OCI-LY7 (cell line): ENCODE measurements at places on chromosomes 4 and X.

GRCh38 chr4:70737006-70737405 lies 15.2 kb downstream of the RUFY3 start:
- peak; percentile 35 for DNase-seq

- peak; percentile 86 for DNase-seq
These were observed 763.0 kb downstream of the DMD start for GRCh38 chrX:32448320-32448719.

- DNase-seq = no peak
These were observed 6.3 kb downstream of the KIAA1210 start for GRCh38 chrX:119121341-119121740.

DNA sequence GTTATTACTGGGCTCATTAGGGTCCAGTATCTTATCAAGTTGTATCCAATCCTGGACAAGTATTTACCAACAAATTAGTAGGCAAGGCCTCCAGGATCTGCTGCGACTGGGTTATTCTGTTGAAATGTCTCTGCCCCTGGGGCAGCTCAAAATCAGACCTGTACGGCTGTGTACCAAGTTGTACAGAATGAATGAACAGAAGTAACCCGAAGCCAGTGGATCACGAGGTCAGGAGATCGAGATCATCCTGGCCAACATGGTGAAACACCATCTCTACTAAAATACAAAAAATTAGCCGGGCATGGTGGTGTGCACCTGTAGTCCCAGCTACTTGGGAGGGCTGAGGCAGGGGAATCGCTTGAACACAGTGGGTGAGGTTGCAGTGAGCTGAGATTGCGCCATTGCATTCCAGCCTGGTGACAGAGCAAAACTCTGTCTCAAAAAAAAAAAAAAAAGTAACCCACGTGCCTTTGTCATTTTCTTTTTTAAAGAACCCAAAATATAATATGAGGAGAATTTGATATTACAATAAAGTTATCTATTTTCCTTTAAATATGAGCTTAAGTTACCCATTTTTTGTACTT lies 127.3 kb downstream of the CBR4 start:
- DNase-seq = no peak

GRCh38 chrX:44953734-44954502 lies 80.9 kb downstream of the KDM6A start:
- DNase-seq = no peak

- no peak for DNase-seq
These were observed 15.8 kb upstream of the CLTRN start for GRCh38 chrX:15680401-15680800.

DNA sequence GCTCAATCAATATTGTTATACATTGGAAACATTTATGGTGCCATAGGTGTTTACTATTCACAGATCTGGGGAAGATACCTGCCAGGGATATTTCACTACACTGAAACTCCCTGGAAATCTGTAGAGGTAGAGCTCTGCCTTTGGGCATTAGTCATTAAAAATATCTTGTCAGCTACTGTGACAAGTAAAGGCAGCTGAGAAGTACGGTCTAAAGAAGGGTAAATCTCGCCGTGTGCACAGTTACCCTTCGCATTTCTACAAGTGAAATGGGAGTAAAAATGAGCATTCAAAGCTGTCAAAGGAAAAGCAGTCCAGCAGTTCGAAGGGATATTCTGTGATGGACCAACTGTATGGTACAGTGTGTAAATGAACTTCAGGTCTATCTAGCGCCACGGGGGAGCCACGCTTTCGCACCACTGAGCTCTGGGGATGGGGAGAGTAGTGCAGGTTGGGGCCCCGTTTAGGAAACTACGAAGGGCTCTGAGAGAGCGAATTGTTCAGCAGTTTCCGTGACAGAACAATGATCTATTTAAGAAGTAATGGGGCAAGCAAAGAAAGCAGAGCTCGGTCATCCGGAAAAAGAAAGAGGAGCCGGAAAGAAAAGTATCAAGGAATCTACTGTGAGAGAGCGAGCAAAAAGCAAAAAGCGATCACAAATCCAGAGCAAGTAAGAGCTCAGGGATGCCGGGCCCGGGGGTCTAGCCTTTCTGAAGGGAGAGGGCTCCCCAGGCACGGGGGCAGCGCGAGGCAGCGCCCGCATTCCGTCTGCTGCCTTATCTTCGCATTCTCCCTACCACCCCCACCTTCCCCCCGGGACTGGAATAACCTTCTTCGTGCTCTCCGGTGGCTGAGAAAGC lies 646 bp downstream of the TIGD4 start:
- peak; percentile 50 for DNase-seq

DNA sequence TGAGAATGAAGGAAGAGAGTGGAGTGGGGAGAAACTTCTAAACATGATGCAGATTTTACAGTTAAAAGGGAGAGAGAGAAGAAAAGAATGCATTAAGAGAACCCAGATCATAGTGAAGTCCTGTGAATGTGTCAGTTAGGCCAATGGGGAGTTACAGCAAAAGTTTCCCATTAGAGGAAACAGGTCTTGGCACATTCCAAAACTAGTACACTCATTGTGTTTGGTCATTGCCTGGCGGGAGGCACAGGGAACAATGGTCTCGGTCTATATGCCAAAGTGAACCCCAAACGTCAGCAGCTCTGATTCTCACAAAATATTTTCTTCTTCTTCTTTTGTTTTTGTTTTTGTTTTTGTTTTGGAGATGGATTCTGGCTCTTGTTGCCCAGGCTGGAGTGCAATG lies 284.5 kb upstream of the CTSO start:
- DNase-seq = no peak

- no peak for DNase-seq
These were observed 208.2 kb downstream of the EVC2 start for GRCh38 chr4:5500165-5500564.

DNA sequence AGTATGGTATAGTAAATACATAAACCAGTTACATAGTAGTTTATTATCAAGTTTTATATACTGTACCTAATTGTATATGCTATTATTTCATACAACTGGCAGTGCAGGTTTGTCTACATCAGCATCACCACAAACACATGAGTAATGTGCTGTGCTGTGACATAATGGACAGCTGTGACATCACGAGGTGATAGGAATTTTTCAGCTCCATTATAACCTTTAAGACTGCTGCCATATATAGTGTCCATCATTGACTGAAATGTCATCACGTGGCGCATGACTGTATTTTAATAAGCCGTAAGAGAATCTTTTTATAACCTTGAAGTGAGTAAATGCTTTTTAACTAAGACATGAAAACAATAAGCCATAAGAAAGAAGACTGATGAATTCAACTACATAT lies 44.8 kb upstream of the ANK2 start:
- DNase-seq = no peak

DNA sequence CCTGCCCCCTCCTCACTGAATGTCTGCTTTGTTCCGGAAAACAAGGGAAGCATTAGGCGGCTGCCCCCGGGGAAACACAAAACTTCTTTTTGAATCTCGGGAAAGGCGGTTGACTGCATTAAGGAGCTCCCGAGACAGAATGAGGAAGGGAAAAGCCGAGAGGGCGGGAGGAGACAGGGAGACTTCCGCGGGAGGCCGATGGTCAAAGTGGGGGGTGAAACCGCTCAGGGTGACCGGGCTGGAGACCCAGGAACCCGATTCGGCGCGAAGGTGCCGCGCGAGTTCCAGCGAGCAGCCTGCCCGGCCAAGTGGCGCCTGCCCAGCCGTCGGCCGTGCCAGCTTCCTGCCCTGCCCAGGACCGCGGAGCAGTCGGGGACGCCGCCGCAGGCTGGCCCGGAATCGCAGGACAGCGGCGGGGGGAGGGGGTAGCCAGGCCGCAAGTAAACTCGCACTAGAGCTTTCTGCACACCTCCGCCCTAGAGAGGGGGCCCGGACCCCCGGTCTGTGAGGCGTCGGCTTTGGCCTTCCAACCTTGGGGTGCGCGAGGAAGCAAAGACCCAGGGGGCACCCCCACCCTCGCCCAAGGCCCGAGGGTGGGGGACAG lies 55.1 kb upstream of the BCOR start:
- peak; percentile 14 for DNase-seq

DNA sequence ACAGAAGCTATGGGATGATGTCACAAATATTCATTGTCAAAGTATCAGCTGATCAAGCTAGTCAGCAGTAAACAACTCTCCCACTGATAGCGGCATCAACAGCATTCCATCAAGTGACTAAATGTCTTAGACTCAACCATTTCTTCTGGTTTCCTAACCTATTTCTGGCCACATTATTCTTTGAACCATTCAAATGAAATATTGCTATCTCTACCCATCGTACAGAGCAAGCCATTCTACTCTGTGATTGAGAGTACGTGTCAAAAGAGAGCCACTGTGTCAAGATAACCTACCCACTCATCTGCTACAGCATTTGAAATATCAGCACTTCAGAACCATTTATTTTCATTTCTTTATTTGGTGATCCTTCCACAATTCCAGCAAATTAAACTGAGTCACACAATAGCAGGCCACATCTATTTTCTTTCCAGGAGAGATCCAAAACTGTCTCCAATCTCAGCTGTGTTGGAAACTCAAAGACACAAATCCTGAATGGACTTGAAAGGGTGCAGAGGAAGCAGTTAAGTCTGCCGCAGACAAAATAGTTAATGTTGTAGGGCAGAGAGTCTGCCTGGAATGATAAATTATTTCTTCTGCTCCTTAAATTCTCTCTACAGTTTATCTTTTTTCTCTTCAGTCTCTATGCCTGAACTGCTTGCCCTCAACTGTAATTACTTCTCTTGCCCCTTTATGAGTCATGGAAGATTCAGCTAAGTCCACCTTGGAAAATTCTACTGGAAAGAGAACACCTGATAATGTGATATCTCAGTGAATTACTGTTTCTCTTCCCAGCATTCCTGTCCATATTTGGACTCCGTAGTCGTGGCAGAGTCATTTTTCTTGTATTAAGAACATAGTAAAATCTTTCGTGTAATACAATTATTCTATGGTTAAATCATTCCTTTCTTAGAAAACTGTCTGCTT lies 364.8 kb downstream of the PDGFC start:
- DNase-seq = no peak

- no peak for DNase-seq
These were observed 545.6 kb downstream of the TRAM1L1 start for GRCh38 chr4:116539744-116540143.

DNA sequence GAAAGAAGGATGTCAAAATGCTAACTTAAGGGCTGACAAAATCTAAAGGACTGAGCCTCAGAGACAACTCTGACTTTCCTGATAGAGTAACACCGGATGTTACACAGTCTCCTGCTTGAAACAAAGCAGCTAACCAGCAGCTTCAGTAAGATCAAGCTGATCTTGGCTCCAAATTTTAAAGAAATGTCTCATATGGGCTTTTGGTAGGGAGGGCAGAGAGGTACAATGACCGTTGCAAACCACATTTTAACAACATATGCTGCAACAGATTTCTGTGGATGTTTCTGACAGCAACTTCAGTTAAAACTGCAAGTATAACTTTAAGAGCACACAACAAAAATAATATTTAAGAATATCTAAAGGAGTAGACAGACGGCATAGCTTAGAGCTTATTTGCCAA lies 9.1 kb downstream of the RPGR start:
- DNase-seq = no peak

DNA sequence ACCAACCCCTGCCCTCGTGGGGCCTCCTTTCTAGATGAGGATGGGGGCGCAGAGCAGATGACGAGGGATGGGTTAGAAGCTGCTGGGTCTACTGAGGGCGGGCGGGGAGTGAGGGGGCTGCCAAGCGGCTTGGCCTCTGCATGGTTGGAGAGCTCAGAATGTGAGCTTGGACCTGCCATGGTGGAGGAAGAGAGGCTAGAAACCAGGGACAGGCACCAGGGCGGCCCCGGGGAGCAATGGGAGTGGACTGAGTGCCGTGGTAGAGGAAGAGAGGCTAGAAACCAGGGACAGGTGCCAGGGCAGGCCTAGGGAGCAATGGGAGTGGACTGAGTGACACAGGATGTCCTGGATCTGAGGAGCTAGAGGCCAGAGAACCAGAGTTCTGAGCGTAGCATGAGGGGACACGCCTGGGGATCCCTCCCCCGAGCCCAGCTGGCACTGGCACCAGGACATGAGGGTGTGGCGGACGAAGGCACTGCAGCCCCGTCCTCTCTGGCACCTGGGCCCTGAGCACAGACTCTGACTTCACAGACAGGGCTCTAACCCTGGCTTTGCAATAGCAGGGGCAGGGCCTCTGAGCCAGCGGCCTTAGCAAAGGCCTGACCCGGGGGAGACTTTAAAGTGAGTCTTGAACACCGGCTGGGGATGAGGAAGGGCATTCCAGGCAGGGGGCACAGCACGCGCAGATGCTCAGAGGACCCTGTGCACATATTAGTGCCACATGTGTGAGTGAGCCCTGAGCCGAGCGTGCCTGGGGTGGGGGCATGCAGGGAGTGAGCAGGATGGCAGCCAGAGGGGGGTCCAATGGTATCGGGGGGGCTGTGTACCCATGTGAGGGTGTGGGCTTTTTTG lies 214.0 kb upstream of the PSAPL1 start:
- no peak for DNase-seq

- no peak for DNase-seq
These were observed 53.9 kb downstream of the LRP2BP start for GRCh38 chr4:185341841-185342240.

DNA sequence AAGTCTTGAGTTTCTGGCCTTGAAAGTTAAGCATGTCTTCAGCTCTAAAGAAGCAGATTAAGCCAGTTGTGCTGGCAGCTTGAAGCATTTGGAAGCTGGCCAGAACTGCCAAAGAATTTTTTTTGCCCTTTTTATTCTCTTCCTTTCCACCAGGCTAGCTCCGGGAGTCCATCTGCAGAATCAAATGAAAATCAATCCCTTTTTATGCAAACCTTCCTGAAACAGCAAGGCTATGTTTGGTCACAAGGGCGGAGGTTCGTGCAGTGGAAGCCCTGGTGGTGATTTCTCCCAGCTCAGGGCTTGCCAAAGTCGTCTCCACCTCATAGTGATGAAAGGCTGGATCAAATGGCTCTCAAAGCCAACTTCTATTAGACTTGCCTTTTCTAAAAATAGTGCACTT lies 21.6 kb upstream of the C4orf54 start:
- no peak for DNase-seq

DNA sequence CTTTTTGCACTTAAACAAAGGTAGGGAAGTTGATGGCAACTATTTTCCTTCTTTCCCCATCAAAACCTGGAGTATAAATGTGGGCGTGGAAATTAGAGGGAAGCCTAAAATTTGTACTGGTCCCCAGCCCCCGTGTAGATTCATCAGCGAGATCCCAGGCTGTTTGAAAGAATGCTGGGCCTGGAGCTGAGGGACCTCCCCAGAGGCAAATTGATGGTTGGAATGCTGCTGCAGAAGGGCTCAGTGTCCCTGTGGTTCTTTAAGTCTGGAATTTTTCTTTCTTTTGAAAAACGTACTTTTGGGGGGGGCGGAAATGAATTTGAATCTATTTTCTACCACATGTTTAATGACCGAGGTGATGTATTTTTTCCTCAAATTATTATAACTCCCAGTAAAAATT lies 197.2 kb downstream of the CBR4 start:
- no peak for DNase-seq
